ENCODE measurements at places on chromosomes 6 and 20.
A peak's percentile ranks its signal among the peaks of the same experiment; 100 is the strongest.

- peaks cover 10% of the 10 kb centered on the region for H3K36me3 ChIP-seq
- H3K4me1 ChIP-seq, result peaks cover 8% of the 10 kb centered on the region
These were observed 12.6 kb downstream of the DYNLT1 start for GRCh38 chr6:158631678-158632537.

GRCh38 chr20:37262505-37262904, 891 bp upstream of the GHRH start:
- no peaks in the 10 kb centered on the region for H3K36me3 ChIP-seq
- H3K27me3 ChIP-seq, result no peaks in the 10 kb centered on the region
- H3K4me1 ChIP-seq, result no peaks in the 10 kb centered on the region
- no peak for DNase-seq
- no peak overlapping the region for H3K4me3 ChIP-seq

- no peaks in the 10 kb centered on the region for H3K27me3 ChIP-seq
- no peak overlapping the region for H3K4me3 ChIP-seq
- H3K4me1 ChIP-seq, result no peaks in the 10 kb centered on the region
- H3K36me3 ChIP-seq, result no peaks in the 10 kb centered on the region
- DNase-seq, result peak; percentile 28
- no peak overlapping the region for H3K27ac ChIP-seq
These were observed 87.7 kb downstream of the PDE7B start for GRCh38 chr6:135939208-135939591.

DNA sequence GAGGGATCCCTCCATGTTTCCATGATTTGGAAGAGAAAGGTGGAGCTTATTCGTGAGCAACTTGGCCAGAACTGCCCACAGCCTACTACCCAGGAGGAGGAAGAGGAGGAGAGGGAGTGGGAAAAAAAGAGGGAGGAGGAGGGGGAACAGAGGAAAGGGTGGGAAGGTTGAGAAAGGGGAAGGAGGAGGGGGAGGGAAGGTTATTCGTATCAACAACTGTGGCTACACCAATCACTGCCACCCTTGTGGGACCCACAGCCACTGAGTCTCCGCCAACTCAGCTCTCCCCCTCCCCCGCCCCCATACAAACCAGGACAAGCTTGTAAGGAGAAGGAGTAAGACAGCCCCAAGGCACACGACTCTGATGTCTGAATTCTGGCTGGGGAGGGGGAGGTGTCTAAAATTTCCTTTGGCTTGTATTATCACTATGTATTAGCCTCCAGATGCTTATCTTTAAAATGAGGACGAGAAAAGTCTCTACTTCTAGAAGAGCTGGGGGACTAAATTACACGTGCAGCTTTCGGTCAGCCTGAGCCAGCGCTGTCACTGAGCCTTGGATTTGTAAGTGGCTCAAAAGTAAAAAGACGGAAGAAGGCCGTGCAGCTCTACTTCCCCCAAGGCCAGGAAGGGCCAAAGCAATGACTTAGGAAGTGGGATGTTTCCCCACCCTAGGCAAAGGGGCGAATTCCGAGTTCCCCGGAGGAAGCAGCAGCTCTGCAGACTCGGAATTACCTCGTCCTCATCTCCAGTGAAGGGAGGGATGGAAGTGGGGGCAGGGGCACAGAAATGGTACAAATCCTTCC, 1.0 kb downstream of the FKBP1A start:
- peaks cover 11% of the 10 kb centered on the region for H3K27me3 ChIP-seq
- peaks cover 34% of the 10 kb centered on the region for H3K4me1 ChIP-seq
- H3K4me3 ChIP-seq, result peak overlapping the region; percentile 91
- peak overlapping the region; percentile 91 for H3K27ac ChIP-seq
- no peak for DNase-seq

DNA sequence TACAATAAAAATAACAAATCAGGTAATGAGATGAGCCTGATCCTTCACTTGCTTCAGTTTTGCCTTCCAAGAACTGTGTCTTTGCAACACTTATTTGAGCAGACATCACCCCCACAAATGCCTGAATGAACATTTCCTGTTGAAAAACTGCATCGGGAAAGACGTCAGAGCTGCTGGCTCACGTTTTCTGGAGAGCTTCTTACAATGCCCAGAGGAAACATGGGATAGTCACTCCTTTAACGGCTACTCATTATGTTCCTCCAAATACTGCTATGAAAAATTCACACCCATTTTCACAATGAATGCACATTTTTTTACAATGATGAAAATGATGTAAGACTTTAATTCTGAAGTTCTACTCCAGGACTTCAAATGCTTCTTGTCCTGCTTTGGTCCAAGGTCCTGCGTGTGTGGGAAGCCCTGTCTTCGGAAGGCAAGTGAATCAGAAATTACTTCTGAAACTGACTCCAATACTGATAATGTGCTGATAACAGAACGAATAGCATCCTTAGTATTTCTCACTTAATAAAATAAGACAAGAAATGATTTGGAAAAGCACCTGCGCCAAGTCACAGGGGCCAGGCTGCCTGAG, 238.0 kb downstream of the ANKRD60 start:
- H3K4me1 ChIP-seq, result peaks cover 5% of the 10 kb centered on the region
- peak; percentile 41 for DNase-seq
- no peaks in the 10 kb centered on the region for H3K27me3 ChIP-seq
- H3K36me3 ChIP-seq, result no peaks in the 10 kb centered on the region
- no peak overlapping the region for H3K27ac ChIP-seq
- no peak overlapping the region for H3K4me3 ChIP-seq

All from lung (tissue), 17 donors.